ENCODE measurements at places on chromosomes 2 and 18. TPM values are rescaled to one million over a fixed set of nuclear protein-coding genes. Genes with fewer than 3 reads are reported as not detected.

Gene C2orf80
- not detected for total RNA-seq

Gene FLACC1
- total RNA-seq: 1.2 TPM

Gene PAX3
- 31.2 TPM for total RNA-seq

Gene FANCL
- total RNA-seq: 16.5 TPM

Gene UGT1A3
- not detected for total RNA-seq

Gene CCDC178
- total RNA-seq: not detected

Gene RAPH1
- total RNA-seq: 56.9 TPM

- H3K4me1 ChIP-seq: no peaks in the 10 kb centered on the region
- DNase-seq: no peak
- H3K27me3 ChIP-seq: no peaks in the 10 kb centered on the region
- H3K4me3 ChIP-seq: no peak overlapping the region
- peaks cover 10% of the 10 kb centered on the region for H3K36me3 ChIP-seq
Observed at GRCh38 chr18:45503990-45504389, 111.3 kb upstream of the SLC14A2 start.

DNA sequence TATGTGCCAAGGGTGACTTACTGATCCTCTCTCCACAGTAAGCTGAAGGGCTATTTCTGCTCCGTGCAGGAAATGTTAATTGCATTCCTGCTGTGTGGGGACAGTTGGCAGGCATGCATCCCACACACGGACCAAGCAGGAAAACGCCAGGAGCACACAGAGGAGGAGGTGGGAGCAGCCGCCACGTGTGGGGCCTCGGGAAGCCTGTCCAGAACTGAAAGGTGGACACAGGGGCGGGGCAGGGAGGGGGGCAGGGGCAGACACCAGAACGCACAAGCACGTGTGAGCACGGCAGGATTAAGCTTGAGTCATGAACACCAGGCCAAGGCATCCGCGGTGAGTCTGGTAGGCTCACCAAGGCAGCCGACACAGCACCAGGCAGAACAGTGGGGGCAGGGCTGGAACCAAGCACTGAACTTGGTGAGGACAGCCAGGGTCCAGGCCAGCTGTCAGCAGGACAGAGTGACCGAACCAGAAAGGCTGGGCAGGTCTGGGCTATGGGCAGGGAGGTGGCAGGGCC is 177.1 kb downstream of the EIPR1 start:
- H3K36me3 ChIP-seq: peaks cover 4% of the 10 kb centered on the region
- peaks cover 20% of the 10 kb centered on the region for H3K4me1 ChIP-seq
- no peak overlapping the region for H3K4me3 ChIP-seq
- no peak for DNase-seq

- H3K27ac ChIP-seq: peak overlapping the region; percentile 81
- no peaks in the 10 kb centered on the region for H3K36me3 ChIP-seq
- peaks cover 2% of the 10 kb centered on the region for H3K27me3 ChIP-seq
- DNase-seq: no peak
- H3K4me1 ChIP-seq: peaks cover 34% of the 10 kb centered on the region
Observed at GRCh38 chr2:173412628-173413027, 58.0 kb downstream of the CDCA7 start.

DNA sequence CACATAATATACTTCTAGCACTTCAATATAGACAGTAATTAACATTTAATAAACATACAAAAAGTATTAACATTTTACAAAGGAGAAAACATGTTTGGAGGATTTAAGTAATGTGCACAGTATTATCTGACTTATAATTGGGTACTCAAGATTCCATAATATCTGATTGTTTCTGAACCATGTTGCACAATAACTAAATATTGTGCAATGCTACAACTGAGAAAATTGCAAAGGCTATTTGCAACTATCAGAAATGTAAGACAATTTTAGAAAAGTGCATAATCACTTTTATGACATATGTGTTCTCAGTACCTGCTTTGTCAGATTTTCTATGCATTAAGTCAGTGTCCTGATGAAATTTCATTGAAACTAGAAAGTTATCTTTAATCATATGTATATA is 934.6 kb downstream of the SOCS6 start:
- DNase-seq: no peak
- peaks cover 1% of the 10 kb centered on the region for H3K27me3 ChIP-seq
- no peak overlapping the region for H3K4me3 ChIP-seq
- no peaks in the 10 kb centered on the region for H3K4me1 ChIP-seq
- no peaks in the 10 kb centered on the region for H3K36me3 ChIP-seq
- H3K27ac ChIP-seq: no peak overlapping the region

- H3K36me3 ChIP-seq: no peaks in the 10 kb centered on the region
- DNase-seq: no peak
Observed at GRCh38 chr2:85444629-85445172, 26.2 kb downstream of the SH2D6 start.

DNA sequence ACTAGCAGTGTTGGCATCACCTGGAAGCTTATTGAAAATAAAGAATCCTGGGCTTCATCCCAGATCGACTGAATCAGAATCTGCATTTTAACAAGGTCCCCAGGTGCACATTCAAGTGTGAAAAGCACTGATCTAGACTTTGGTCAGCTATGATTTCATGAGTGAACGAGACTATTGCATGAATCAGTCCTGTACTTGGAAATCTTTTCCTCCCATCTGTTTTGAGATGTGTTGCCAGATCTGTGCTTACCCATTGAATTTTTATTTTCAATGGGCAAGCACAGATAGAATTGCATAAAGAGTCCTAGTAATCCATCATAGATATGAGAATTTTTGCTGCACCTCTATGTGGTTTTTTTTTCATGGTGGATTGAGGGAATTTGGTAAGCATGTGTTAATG is 64.0 kb downstream of the PMS1 start:
- no peaks in the 10 kb centered on the region for H3K36me3 ChIP-seq
- H3K4me1 ChIP-seq: no peaks in the 10 kb centered on the region
- no peak for DNase-seq
- no peaks in the 10 kb centered on the region for H3K27me3 ChIP-seq
- no peak overlapping the region for H3K4me3 ChIP-seq

DNA sequence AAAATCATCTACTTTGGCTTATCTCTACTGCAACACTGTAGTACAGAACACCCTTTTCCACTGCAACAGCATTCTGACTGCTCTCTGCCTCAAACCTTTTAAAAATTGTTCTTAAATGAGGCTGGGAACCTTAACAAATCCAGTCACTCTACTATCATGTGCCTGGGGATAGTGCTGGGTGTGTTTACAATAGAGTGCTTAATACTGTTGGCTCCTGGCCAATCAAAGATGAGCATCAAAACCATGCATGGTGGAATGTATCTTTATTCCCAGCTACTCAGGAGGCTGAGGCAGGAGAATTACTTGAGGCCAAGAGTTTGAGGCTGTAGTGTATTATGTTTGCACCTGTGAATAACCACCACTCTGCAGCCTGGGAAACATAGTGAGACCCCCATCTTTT is 7.4 kb downstream of the ANKAR start:
- H3K4me3 ChIP-seq: no peak overlapping the region
- H3K4me1 ChIP-seq: no peaks in the 10 kb centered on the region
- no peak overlapping the region for H3K27ac ChIP-seq
- peaks cover 2% of the 10 kb centered on the region for H3K27me3 ChIP-seq
- H3K36me3 ChIP-seq: peaks cover 10% of the 10 kb centered on the region

DNA sequence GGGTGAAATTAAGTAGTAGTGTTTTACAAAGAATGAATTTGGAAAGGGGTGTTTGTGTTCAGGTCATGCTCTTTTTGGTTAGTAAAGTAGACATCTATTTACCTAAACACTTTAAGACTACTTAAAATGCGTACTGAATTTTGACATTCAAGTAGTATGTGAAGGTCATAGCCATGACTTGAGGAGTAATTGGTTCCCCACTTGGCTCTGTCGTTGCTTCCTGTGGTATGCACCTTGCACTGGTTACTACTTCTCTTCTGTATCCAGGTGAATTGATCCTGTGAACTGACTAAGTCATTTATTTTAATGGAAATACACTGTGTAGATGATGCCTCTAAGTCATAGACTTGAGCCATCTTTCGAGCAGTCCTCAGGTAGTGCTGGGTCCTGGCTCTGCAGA is 97.9 kb downstream of the ITGB1BP1 start:
- DNase-seq: no peak
- H3K4me1 ChIP-seq: peaks cover 3% of the 10 kb centered on the region
- no peak overlapping the region for H3K4me3 ChIP-seq
- peaks cover 4% of the 10 kb centered on the region for H3K27me3 ChIP-seq

DNA sequence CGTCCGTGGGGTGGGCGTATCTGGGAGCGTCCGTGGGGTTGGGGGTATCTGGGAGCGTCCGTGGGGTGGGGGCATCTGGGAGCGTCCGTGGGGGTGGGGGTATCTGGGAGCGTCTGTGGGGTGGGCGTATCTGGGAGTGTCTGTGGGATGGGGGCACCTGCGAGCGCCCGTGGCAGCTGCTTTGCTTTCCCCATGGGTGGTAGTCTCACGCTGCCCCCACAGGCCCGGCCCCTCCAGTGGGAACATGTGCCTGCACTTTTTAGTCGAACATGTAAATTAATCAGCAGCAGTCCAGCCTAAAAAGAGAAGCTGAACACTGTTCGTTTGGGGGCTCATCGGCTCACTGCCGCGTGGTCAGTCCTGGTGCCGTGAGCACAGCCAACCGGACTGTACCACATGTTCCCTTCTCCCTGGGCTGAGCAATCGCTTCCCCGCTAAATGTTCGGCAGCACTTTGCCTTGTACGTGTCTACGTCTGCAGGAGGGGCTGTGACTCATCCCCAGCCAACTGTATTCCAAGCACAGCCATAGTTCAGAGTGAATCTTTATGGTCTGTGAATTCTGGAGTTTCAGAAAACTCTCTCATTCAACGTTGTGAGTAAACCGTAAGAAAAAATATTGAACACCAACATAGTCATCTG is 271.5 kb downstream of the AGAP1 start:
- no peaks in the 10 kb centered on the region for H3K36me3 ChIP-seq
- peaks cover 4% of the 10 kb centered on the region for H3K27me3 ChIP-seq
- H3K4me1 ChIP-seq: peaks cover 19% of the 10 kb centered on the region
- H3K27ac ChIP-seq: peak overlapping the region; percentile 46
- no peak for DNase-seq
- H3K4me3 ChIP-seq: no peak overlapping the region

GRCh38 chr2:173353556-173353955 is 1.1 kb upstream of the CDCA7 start:
- peak overlapping the region; percentile 93 for H3K4me3 ChIP-seq
- no peak for DNase-seq
- H3K27ac ChIP-seq: no peak overlapping the region
- H3K4me1 ChIP-seq: no peaks in the 10 kb centered on the region

GRCh38 chr2:74863802-74864248 is 29.9 kb downstream of the HK2 start:
- H3K27me3 ChIP-seq: no peaks in the 10 kb centered on the region
- H3K4me3 ChIP-seq: no peak overlapping the region
- no peaks in the 10 kb centered on the region for H3K4me1 ChIP-seq

GRCh38 chr2:160349306-160349705 is 144.3 kb downstream of the RBMS1 start:
- no peak overlapping the region for H3K27ac ChIP-seq
- peaks cover 6% of the 10 kb centered on the region for H3K4me1 ChIP-seq
- H3K36me3 ChIP-seq: no peaks in the 10 kb centered on the region
- no peak for DNase-seq
- H3K4me3 ChIP-seq: no peak overlapping the region
- H3K27me3 ChIP-seq: no peaks in the 10 kb centered on the region

DNA sequence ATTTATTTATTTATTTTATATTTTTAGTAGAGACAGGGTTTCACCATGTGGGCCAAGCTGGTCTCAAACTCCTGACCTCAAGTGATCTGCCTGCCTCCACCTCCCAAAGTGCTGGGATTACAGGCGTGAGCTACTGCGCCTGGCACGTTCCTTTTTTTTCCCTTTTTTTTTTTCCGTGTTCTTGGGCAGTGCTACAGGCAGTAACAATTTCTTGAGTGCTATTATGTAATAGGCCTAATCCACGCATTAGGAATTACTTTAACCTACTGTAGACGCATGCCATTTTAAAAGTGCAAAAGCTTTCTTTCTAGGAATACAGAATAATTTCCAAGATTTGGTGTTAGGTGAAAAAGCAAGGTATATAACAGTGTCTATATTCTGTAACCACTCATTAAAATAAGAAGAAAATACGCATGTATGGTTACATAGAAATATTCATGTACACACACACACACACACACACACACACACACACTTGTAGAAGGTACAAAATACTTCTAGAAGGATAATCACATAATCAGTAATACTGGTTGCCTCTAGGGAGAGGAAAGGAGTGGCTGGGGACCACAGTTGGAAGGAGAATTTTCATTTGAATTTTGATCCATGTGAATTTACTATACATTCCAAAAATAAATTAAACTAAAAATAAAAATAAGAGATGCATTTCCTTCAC is 92.3 kb downstream of the METTL8 start:
- H3K36me3 ChIP-seq: no peaks in the 10 kb centered on the region
- no peak for DNase-seq
- no peak overlapping the region for H3K27ac ChIP-seq
- H3K4me3 ChIP-seq: no peak overlapping the region
- no peaks in the 10 kb centered on the region for H3K27me3 ChIP-seq

DNA sequence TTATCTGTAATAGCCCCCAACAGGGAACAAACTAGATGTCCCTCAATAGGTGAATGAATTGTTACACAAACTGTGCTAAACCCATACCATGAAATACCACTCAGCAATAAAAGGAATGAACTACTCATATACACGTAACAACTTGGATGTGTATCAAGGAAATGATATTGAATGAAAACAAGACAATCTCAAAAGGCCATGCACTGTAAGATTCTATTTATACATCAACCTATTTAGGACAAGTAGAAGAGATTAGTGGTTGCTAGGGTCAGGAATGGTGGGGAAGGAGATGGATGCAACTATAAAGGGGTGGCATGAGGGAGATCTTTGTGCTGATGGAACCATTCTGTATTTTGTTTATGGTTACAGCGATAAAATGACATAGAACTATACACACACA is 47.1 kb downstream of the KANSL3 start:
- H3K4me3 ChIP-seq: no peak overlapping the region
- no peak overlapping the region for H3K27ac ChIP-seq
- H3K36me3 ChIP-seq: no peaks in the 10 kb centered on the region
- H3K27me3 ChIP-seq: no peaks in the 10 kb centered on the region
